CD4-positive, alpha-beta T cell treated with Interleukin-15 for 1 hour (primary cell): ENCODE measurements at places on chromosomes 2 and 18.

- no peak for DNase-seq
Observed at GRCh38 chr2:53740170-53740569, 27.4 kb upstream of the CHAC2 start.

DNA sequence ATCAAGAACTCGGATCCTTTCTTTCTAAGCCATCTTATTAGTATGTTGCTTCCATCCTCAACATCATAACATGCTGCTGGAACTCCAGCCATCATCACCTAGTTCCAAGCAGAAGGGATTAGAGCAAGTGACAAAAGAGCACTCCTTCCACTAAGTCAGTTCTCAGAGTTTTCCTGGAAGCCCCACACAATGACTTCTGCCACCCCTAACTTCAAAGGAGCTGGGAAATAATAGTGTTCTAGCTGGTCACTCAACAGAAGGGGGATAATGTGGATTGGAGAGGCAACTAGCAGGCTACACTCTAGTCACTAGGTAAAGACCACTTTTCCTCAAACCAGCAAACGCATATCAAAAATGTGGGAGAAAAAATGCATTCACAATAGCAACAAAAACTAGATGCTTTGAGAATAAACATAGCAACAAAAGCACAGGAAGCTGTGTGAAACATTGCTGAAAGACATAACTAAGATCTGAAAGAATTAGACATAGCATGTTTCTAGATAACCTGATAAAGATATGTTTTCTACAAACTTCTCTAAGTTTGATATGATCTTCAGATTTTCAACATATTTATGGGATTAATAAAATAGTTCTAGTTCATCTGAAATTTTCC lies 39.5 kb downstream of the COX7A2L start:
- no peak for DNase-seq

DNA sequence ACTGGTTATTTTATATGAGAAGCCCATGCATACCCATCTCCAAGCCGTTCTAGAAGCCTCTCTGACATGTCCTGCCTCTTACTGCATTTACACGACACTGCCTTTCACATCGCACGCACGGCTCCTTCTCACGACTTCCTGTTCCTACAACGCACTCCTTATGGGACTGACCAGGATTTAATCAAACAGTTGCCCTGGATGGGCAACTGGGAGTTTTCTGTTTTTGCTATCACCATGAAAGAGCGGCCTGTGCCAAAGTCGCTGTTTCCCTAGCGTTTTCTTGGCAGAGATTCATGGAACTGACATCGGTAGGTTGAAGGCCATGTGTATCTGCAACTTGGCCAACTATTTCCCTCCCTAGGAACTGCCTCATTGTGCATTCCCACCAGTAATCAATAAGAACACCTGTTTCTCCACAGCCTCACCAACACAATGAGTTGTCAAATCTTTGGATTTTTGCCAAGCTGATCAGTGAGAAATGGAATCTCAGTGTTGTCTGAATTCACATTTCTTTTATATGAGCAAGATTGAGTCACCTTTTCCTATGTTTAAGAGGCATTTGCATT lies 97.2 kb upstream of the OTOS start:
- DNase-seq, result no peak

DNA sequence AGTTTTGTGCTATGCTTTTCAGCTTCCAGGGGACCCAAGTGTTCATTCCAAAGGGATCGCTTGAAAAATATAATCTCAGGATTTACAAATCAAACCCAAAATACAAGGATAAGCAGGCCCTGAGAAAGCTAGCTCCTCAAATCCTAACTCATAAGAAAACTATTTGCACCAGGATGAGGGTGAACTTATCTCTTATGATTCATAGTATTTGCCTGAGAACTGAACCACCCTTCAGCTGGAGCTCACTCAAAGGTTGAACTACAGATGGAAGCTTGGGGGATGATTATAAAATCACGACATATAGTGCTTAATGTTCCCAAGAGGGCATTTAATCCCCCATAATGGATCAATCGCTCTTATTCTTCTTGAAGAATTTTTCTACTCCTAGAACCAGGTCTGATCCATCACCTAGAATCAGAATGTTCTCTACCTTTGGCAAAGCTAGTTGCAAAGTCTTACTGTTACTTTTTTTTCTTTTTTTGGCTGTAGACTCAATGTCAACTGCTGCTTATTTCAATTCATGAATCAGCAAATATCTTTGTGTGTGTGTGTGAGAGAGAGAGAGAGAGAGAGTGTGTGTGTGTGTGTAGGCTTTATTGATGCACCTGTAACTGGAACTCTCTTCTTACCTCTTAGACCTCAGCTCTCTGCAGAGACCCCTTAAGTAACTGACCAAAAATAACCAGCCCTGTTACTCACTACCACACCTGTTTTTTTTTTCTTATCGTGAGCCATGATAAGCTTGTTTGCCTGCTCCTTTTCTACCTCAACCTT lies 44.8 kb downstream of the ARL4C start:
- no peak for DNase-seq

- DNase-seq, result no peak
Observed at GRCh38 chr2:203164311-203164935, 74.4 kb upstream of the CYP20A1 start.

GRCh38 chr2:222523783-222524544 lies 99.6 kb downstream of the SGPP2 start:
- no peak for DNase-seq

DNA sequence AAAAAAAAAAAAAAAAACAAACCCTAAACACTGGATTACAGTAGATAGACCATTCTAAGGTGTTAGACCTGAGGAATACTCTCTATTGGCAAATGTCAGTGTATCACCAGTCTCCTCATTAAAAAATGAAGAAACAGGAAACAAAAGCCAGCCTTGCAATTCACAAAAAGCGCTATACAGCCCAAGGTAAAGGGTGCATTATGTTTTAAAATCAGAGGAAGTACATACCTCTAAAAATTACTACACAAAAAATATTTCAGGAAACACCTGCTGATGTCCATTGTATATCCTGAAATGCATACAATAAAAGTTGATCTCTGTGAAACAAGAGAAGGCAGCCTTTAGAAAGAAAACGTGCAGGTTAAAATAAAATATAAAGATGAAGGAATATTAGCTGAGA lies 54.9 kb upstream of the TSPYL6 start:
- no peak for DNase-seq

DNA sequence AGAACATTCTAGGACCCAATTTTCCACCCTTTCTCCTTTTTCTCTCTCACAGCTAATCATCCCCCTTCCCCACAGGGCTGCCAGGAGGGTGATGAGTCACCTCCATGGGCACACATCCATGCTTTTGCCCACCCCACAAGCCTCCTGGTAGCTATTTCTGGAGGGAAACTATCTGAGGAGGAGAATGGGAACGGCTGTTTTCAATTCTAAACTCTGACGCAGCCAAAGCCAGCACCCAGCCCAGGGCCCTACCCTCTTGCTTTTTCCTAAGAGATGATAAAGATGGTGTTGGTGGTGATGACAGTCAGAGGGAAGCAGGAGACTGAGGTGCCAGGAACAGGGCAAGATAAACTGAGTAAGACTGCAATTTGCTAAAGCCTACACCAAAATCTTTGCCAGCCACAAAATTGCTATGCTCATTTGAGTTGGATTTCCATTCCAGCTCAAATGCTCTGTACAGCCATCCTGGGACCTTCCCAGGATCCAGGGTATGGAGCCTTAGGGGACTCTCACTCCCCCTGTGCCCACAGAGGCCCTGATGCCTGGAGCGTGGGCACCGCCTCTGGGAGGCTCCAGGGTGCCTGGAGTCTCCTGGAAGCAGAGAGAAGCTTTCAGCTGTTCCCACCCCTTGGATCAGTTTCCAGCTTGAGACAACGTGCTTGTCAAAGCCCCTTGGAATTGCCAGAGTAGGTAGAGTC lies 62.0 kb upstream of the FZD7 start:
- DNase-seq, result no peak

- DNase-seq, result no peak
Observed at GRCh38 chr18:43596105-43596712, 318.9 kb upstream of the SYT4 start.
